ENCODE measurements at places on chromosomes 2 and 18. TPM values are rescaled to one million over a fixed set of nuclear protein-coding genes. Genes with fewer than 3 reads are reported as not detected.

The FAP gene
- total RNA-seq: 46.5 TPM

The C1QL2 gene
- total RNA-seq: not detected

The C1GALT1C1L gene
- total RNA-seq: 0.34 TPM

The ARL5A gene
- 27.7 TPM for total RNA-seq

The EFEMP1 gene
- 520 TPM for total RNA-seq

The TXNDC2 gene
- total RNA-seq: 0.16 TPM

The PID1 gene
- 38.8 TPM for total RNA-seq

The KCNJ3 gene
- not detected for total RNA-seq

The SP140 gene
- total RNA-seq: 0.32 TPM

The GDF7 gene
- total RNA-seq: under 0.01 TPM

The G6PC2 gene
- total RNA-seq: not detected

The PPP1R1C gene
- 0.47 TPM for total RNA-seq

The FAM110C gene
- not detected for total RNA-seq

The RASGRP3 gene
- 0.63 TPM for total RNA-seq

The OR6B2 gene
- not detected for total RNA-seq

The UPP2 gene
- not detected for total RNA-seq

The TNS1 gene
- 88.8 TPM for total RNA-seq

The GREB1L gene
- total RNA-seq: not detected

The NEB gene
- under 0.01 TPM for total RNA-seq

The CRYBA2 gene
- total RNA-seq: not detected

The NDUFS1 gene
- total RNA-seq: 123 TPM

The GALNT3 gene
- total RNA-seq: 0.16 TPM

The CHMP3 gene
- 74.7 TPM for total RNA-seq

The NT5C1B gene
- total RNA-seq: not detected

The SLC40A1 gene
- total RNA-seq: 76.7 TPM

The DNAJC5G gene
- not detected for total RNA-seq

The ADD2 gene
- not detected for total RNA-seq

The LIMS3 gene
- total RNA-seq: 1.6 TPM

The RAPGEF4 gene
- total RNA-seq: 1.9 TPM

The HRH4 gene
- under 0.01 TPM for total RNA-seq

The STAMBP gene
- total RNA-seq: 17.0 TPM

The MOCOS gene
- total RNA-seq: 2.2 TPM

The SERPINB5 gene
- total RNA-seq: 0.34 TPM

The AOX1 gene
- 19.4 TPM for total RNA-seq

The DSG1 gene
- total RNA-seq: not detected

The GFPT1 gene
- 34.4 TPM for total RNA-seq

The ADAM17 gene
- total RNA-seq: 47.3 TPM

The SERPINB3 gene
- total RNA-seq: not detected

The CXCR1 gene
- total RNA-seq: not detected

The C2orf80 gene
- total RNA-seq: not detected

The GPATCH11 gene
- total RNA-seq: 3.7 TPM

The EVX2 gene
- total RNA-seq: not detected
